Stimulated activated naive CD4-positive, alpha-beta T cell treated with Interleukin-2 at 50 U/mL for 16 hours (primary cell): ENCODE measurements at places on chromosomes 7 and 10.

DNA sequence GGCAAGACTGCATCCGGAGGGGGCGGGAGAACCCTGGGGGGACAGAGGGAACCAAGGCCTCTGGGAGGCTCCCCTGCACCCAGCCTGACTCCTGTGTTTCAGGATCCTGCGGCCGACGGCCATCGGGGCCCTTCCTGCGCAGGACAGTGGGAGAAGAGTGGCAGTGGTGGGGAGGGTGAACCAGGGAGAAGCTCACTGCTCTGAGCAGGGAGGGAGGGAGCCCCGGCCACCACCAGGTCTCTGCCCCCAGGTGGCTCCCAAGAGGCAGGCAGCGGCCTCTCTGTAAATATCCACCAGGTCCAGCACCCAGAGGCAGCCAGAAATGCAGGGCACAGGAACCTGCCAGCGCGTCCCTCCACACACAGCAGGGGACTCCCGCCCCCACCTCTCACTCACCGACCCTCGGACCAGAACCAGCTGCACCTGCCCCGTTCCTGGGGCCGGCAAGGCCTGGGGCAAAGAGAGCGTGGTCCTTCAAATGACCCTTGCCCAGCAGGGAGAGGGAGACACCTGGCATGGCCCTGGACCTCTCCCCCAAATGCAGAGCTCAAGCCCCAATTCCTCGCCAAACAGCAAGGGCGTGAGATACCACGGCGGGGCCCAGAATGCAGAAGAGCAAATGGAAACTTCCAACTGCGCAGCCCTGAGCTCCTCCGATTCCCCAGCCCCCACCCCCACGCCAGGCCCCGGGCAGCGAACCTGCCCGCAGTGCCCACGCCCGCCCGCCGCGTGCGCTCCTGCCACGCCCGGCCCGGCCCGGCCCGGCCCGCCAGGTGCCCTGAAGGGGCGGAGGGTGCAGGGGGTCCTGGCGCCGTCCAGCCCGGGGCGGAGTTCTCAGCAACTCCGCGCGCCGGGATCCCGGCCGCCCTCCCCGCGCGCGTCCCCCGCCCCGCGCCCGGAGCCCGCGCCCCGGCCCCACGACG lies 805 bp downstream of the RASGEF1A start:
- peak; percentile 43 for DNase-seq

GRCh38 chr7:81845744-81846241 lies 75.9 kb upstream of the HGF start:
- no peak for DNase-seq

DNA sequence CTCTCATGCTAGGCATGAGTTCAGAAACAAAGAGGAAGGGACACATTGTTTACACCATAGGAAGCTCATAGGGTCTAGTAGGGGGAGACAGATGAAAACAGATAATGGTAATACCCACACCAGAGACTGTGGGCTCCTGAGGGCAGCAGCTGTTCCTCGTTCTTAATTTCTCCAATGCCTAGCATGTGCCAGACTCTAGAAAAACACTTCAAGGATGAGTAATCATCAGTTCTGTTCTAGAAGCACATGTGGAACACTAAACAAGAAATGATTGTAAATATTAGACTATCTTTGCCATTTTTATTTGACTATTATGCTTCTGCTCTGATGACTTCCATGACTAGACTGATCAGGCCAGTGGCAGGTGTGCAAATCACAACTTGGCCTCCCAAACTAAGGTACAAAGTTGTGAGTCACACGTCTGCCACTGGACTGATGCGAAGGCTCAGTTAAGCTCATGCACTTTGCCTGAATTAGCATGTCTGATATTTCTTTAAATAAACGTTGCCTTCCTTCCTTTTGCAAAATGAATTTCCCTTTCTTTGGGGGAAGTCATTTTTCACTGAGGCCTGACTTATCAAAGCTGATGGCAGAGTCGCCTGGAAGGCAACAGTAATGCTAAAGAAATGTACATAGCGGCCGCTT lies 89.2 kb upstream of the FGL2 start:
- no peak for DNase-seq

DNA sequence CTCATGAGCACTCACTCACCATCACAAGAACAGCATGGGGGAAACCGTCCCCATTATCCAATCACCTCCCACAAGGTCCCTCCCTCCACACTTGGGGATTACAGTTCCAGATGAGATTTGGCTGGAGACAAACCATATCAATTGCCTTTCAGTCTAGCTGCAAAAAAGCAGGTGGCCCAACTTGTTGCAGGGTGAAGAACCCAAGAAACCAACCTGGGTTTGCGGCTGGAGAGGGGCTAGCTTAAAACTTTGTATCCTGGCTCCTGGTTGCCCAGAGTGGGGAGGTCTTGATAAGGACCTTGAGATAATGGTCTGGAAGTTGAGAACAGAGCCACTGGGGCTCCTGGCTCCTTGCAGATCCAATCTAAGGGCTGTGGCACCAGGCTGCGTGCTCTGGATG lies 122.8 kb upstream of the PCBD1 start:
- DNase-seq, result no peak

- DNase-seq, result no peak
Measured at GRCh38 chr7:106128836-106129235, 16.7 kb upstream of the SYPL1 start.

DNA sequence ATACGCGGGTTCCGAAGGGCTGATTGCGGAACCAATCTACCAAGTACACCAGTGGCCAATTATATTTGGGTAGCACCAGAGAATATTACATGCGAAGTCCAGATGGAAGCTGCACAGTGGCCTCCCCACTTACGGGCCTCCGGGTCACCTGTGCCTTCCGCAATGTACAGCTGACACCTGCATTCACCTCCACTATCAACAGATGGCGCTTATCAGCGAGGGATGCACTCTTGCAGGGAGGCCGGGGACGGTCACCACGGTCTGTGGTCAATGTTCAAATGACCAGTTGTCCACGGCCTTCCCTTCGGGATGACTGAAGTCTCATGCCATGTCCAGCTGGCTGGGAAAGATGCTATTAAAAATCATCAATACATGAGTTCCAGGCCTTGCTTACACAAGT lies 47.6 kb downstream of the SLIT1 start:
- no peak for DNase-seq

DNA sequence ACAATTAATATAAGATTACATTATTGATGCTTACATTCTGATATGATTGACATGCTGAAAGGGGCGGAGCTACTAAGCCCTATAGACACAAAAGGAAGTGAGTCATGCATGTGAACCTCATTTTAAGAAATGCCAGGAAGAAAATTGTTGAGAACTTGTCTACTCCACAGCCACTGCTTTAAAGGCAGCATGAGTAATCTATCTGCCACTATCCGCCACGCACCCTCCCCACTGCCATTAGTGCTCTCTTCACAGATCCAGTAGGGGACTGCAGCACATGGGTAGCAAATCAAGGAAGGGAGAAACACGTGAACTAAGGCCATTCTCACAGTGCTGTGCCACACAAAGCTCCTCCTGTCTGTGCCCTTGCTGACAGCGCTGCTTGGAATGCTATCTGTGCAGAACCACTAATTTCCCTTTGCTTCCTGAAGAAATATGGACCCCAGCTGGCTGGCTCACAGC lies 524.8 kb downstream of the GRM8 start:
- no peak for DNase-seq

DNA sequence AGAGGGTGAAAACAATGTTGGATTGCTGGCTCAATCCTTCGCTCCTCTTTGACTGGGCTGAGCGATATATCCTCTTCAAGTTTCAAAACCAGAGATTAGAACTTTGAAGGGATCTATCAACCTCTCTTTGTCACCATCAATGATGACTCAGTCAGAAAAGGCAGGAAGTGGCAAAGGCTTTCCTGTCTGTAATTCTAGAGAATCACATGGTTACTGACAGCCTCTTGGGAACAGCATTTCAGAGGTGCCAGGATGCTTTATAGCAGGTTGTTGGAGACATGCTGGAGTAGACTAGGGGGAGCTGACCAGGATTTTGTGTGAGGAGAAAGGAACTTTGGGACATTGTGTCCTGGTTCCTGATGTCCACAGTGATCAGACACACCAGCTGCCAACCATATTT lies 81.3 kb downstream of the PRKCQ start:
- DNase-seq, result peak; percentile 8

DNA sequence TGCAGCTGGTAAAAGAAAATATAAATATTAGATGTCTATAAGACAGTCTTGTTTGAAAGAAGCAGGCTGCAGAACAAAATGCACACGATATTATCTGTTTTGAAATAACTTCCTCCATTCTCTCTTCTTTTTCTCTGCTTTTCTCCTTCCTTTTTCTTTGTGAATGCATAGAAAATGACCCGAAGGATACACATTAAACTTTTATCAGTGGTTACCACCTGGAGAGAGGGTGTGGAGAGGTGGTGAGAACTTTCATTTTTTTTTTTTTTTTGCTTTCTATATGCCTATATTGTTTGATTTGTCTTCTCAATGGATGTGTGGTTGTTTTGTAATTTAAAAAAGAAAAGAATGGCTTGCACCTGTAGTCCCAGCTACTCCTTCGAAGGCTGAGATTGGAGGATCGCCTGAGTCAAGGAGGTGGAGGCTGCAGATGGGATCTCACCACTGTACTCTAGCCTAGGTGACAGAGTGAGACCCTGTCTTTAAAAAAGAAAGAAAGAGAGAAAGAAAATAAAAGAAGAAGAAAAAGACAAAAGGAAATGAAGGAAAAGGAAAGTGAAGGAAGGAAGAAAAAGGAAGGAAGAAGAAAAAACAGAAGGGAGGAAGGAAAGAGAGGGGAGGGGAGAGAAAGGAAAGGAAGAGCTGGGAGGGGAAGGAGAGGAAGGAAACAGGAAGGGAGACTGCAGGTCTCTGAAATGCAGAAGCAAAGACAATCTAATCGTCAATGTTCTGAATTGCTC lies 64.4 kb downstream of the SAMD9 start:
- no peak for DNase-seq

DNA sequence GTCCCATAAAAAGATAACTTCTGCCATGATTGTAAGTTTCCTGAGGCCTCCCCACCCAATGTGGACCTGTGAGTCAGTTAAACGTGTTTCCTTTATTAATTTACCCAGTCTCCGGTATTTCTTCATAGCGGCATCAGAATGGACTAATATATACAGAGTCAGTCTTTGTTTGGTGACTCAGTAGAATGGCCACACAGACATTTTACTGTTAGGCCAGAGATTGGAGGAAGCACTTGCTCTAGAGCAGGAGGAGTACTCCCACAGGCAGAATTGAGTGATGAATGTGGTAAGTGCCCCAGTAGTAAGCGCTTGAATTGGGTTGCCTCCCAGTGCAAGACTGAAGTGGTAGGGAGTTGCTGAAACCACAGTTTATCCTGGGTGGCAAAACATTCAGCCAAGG lies 149.5 kb upstream of the SMIM30 start:
- no peak for DNase-seq

DNA sequence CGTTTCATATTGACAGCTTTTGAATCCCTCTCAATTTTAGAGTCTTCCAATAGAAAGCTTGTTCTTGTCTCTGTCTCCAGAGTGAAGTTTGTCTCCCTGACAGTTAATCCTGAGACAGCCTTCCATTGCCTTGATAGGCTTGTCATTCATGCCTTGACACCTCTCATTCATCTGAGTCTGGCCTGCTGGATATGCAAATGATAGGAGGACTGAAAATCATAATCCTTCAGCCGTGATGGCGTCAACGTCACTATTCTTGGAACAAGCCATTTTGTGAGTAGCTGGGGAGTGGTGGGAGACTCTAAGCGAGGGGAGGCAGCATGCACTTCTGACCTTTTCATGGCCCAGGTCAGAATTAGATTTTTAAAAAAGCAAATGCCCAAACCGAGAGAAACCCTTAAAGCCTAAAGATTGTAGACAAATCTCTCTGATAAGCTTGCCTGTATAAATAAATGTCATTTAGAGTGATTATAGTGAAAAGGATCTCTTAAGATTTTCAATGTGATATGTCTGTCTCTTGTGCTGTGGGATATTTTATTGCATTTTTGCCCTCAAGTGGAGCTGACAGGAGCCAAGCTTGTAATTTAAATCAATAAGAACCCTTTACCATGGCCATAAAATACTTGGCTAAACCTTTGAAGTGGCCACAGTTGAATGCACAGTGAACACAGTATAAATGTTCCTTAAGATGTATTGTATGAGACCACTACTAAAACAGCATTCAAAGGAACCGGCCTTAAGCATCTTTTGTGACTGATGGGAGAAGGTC lies 148.8 kb downstream of the SNX10 start:
- no peak for DNase-seq
